Kidney (tissue), 22 donors: ENCODE measurements at places on chromosomes 3 and 15. TPM values are rescaled to one million over a fixed set of nuclear protein-coding genes. Genes with fewer than 3 reads are reported as not detected.

GRCh38 chr3:51063053-51063452, 322.0 kb upstream of the MANF start:
- H3K36me3 ChIP-seq: no peaks in the 10 kb centered on the region
- no peak for DNase-seq
- no peak overlapping the region for H3K4me3 ChIP-seq
- no peak overlapping the region for H3K27ac ChIP-seq

DNA sequence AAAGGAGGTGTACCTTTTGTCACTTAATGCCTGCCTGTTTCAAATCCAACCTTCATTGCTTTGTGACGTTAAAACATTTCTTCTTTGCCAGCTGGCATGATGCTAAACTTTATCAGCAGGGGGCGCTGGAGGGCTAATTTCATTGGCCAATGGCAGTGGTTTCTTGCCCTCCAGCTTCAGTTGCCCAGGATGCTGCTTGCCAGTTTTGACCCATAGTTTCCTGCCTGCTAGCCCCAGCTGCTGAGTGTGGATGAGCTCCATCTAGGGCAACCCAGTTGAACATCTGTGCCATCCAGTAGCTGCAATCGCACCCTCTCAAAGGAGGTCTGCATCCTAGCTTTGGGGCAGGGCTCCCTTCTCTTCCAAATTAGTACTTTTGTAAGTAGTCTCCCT, 22.1 kb downstream of the ACKR2 start:
- H3K27ac ChIP-seq: no peak overlapping the region
- peak; percentile 74 for DNase-seq
- no peaks in the 10 kb centered on the region for H3K4me1 ChIP-seq
- no peak overlapping the region for H3K4me3 ChIP-seq
- H3K36me3 ChIP-seq: no peaks in the 10 kb centered on the region

- H3K27ac ChIP-seq: no peak overlapping the region
- no peak for DNase-seq
- H3K27me3 ChIP-seq: peaks cover 2% of the 10 kb centered on the region
- no peaks in the 10 kb centered on the region for H3K36me3 ChIP-seq
- H3K4me1 ChIP-seq: no peaks in the 10 kb centered on the region
Observed at GRCh38 chr3:133413161-133414020, 13.5 kb downstream of the BFSP2 start.

EPHA6 gene
- 0.66 TPM for total RNA-seq

- DNase-seq: no peak
- H3K4me3 ChIP-seq: no peak overlapping the region
- no peaks in the 10 kb centered on the region for H3K4me1 ChIP-seq
- no peaks in the 10 kb centered on the region for H3K36me3 ChIP-seq
Observed at GRCh38 chr3:131348911-131349310, 32.7 kb upstream of the NUDT16 start.

EHHADH gene
- total RNA-seq: 27.9 TPM

DNA sequence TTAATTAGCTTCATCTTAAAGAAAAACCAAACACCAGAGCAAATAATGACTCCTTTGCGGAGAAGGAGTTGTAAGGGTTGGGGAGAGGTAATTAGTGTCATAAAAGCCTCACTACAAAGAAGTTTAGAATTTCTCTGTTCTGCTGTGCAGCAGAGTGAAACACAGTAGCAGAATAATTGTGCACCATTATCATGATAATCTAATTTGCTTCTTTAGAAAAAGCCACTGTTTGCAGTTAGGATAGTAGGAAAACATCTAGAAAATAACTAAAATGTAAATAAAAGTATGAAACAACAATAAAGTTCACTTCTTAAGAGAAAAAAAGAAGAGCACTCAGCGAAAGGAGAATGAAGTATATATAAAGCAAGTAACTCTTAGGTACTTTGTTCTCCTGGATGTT, 5.5 kb downstream of the SHOX2 start:
- no peak for DNase-seq
- H3K4me3 ChIP-seq: no peak overlapping the region
- H3K36me3 ChIP-seq: no peaks in the 10 kb centered on the region

GRCh38 chr3:177439694-177440269, 242.5 kb upstream of the TBL1XR1 start:
- no peaks in the 10 kb centered on the region for H3K4me1 ChIP-seq
- no peaks in the 10 kb centered on the region for H3K27me3 ChIP-seq
- H3K4me3 ChIP-seq: no peak overlapping the region
- H3K27ac ChIP-seq: no peak overlapping the region

DNAJB11 gene
- total RNA-seq: 46.4 TPM

DNA sequence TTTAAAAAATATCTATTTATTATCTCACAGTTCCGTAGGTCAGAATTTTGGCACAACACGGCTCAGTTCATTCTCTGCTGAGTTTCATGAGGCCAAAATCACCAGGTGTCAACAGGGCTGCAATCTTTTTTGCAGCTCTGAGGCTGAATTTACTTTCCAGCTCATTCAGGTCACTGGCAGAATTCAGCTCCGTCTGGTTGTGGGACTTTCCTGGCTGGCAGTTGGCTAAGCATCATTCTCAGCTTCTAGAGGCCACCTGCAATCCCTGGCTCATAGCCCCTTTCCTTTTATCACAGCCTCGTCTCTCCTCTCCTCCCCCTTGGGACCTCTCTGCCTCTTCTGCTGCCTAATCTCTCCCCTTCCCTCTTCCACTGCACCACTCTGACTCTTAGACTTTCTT, 174.0 kb upstream of the WNT5A start:
- no peak overlapping the region for H3K27ac ChIP-seq
- no peaks in the 10 kb centered on the region for H3K36me3 ChIP-seq
- no peaks in the 10 kb centered on the region for H3K27me3 ChIP-seq
- no peak for DNase-seq
- H3K4me1 ChIP-seq: no peaks in the 10 kb centered on the region

DNA sequence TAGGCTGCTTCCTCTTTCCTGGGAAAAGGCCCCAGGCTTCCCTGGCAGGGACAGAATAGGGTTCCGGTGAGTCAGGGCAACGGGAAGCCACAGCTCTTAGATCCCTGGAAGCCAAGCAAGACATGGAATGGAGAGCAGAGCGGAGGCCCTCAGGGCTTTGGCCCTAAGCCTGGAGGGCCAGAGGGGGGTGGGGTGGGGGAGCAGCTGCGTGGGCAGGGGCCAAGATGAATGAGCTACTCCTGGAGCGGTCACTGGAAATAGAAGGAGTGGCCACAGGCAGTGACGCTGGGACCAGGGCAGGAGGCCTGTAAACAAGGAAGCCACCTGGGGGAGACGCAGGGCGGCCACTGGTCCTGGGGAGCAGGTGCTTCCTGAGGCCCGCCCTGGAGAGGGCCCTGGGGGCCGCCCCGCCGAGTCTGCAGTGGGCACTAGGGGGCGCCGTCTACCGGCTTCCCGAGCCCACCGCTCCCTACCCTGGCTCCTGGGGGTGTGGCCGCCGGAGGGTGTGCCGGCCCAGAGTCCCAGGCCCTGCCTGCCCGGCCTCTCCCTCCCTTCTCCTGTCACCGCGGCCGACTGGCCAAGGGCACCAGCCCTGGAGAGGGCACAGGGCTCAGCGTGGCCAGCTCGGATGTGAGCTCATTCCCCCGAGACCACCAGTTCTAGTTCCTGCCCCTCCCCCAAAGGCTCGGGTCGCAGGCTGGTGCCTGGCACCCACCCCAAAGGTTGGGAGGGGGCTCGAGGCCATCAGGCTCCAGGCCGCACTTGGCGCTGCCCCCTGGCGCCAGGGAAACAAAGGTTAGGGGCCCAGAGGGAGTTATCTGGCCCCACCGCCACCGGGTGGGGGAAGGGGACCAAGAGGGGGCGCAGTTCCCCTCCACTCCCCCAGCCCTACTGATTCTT, 12.1 kb downstream of the VPS18 start:
- H3K27me3 ChIP-seq: no peaks in the 10 kb centered on the region
- H3K4me3 ChIP-seq: peak overlapping the region; percentile 64
- peaks cover 38% of the 10 kb centered on the region for H3K4me1 ChIP-seq

GRCh38 chr15:79192462-79193036, 90.0 kb upstream of the ANKRD34C start:
- H3K4me3 ChIP-seq: no peak overlapping the region
- H3K27me3 ChIP-seq: no peaks in the 10 kb centered on the region
- DNase-seq: peak; percentile 55
- no peaks in the 10 kb centered on the region for H3K4me1 ChIP-seq
- no peaks in the 10 kb centered on the region for H3K36me3 ChIP-seq

DNA sequence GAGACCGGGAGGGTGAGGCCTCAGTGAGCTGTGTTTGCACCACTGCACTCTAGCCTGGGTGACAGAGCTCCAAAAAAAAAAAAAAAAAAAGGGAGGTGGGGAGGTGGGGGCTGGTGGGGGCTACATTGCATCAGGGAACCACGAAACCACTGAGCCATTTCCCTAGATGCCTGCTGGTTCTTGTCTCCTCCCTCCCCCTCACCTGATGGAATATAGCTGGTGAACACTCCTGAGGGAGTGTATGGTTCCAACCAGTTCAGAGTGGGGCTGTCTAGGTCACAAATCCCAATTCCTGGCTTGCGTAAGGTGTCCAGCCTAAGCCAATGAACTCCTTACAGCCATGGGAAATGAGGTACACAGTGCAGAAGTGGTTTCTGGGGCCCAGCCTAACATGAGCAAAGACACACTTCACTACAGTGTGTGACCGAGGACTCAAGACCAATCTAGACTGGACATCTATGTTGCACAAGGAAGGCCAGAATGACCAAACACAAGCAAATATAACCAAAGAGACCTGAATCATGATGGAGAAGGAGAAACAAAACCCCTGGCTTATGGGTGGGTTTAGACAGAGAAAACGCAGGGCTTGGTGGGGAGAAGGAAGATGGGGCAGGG, 39.1 kb upstream of the OSBPL11 start:
- H3K4me1 ChIP-seq: no peaks in the 10 kb centered on the region
- no peaks in the 10 kb centered on the region for H3K36me3 ChIP-seq
- H3K4me3 ChIP-seq: no peak overlapping the region

SEC11A gene
- 147 TPM for total RNA-seq
